ENCODE measurements at places on chromosomes 4 and X.

DNA sequence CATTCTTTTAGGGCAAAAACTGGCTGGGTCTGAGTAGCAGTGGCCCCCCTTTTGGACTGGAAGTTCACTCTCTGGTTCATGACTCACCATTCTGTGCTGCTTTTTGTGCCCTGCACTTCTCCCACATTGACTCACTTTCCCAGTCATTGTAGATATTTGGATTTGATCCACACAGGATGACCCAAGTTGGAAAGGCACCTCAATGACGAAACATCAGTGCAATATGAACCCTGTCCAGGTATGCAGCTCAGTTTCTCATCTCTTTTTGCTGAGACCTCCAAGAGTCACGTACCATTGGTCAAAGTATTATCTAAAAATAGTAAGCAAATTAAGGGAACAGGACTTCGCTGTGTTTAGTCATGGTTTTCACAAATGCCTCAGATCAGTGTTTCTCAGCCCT, 92.7 kb downstream of the CBLL2 start:
- no peak for DNase-seq

- DNase-seq, result no peak
These were observed 1522.9 kb downstream of the PCDH18 start for GRCh38 chr4:136009258-136009832.

GRCh38 chr4:3074846-3075651, 568 bp downstream of the HTT start:
- DNase-seq, result peak; percentile 85

- no peak for DNase-seq
These were observed 489.4 kb upstream of the MAGEB18 start for GRCh38 chrX:25648790-25649189.

DNA sequence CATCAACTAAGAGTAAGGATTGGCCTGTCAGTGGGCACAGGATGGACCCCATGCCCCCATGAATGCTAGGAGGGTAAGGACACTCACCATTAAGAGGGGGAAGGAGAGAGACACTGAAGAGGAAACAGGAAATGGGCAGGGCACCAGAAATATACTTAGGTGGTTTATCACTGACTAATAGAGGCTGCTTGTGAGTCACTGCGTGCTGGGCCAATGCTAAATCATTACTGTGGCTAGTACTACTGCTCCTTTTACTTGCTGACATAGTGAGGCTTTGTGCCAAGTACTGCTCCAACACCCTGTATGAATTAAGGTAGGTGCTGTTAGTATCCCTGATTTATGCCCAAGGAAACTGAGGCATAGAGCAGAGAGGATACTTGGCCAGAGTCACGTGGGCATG, 130.4 kb upstream of the FRMPD4 start:
- DNase-seq, result no peak

DNA sequence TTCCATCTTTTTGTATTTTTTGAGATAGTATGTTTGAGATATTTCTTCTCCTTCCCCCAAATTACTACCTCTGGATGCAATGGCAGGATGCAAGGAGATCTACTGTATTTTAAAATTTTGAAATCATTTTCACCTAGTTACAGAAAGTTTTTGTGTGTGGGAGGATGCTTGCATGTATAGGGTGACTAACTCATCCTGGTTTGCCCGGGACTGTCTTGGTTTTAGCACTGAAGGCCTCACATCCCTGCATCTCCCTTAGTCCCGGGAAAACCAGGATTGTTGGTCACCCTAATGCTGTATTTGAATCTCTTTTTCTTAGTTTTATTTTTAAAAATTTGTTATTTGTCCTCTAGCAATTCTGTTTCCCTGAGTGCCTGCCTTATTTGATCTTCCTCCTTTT, 12.1 kb downstream of the SUPT20HL2 start:
- no peak for DNase-seq

DNA sequence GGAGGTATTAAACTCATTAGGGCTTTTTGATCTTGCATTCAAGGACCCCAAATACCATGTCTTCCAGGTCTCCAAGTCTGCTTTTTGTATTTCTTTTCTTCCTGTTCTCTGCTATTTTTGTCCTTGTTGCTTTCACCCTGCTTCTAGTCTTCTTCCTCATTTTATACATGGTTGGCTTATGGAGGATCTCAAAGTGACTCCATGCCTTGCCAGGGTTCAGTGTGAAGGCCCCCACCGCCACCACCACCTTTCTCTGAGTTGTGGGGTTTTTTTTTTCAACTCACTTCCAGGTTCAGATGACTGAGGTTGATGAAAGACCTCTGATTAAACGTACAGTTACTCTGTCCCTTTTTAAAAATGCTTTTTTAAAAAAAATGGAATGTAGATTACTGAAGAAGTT, 96.3 kb downstream of the MAML3 start:
- DNase-seq, result no peak

DNA sequence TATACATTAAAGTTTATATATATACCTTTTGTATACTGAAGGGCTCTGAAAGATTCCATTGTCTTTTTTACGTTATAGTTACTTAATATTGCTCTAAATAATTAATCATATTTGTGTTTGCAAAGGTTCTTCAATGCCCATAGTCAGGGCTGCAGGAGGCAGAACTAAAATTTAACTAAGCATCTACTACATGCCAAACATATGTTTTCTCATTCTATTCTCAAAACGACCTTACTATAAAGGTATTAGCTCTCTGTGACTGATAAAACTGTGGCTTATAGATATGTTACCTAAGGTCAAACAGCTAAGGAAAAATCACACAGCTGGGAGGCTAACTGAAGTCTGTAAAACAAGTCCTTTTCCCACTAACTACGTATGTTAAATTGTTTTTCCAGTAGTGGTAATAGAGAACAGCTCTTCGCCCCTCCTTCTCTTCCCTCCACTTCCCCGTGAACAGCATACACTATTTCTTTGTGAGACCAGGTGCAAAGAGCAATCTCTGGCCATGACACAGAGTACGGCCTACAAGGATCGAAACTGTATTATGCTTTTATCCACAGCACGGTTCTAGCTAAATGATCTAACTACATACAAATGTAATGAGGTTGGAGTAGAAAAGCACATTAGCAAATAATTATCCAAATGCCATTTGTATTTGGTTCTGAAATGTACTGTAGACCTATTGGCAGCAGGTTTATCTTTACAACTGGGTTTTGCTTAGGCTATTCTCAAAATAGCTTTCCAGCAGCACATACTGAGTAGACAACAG, 1.7 kb downstream of the CNOT6L start:
- no peak for DNase-seq

- DNase-seq, result peak; percentile 18
These were observed 1143.9 kb downstream of the PDHA2 start for GRCh38 chr4:96983830-96984229.

DNA sequence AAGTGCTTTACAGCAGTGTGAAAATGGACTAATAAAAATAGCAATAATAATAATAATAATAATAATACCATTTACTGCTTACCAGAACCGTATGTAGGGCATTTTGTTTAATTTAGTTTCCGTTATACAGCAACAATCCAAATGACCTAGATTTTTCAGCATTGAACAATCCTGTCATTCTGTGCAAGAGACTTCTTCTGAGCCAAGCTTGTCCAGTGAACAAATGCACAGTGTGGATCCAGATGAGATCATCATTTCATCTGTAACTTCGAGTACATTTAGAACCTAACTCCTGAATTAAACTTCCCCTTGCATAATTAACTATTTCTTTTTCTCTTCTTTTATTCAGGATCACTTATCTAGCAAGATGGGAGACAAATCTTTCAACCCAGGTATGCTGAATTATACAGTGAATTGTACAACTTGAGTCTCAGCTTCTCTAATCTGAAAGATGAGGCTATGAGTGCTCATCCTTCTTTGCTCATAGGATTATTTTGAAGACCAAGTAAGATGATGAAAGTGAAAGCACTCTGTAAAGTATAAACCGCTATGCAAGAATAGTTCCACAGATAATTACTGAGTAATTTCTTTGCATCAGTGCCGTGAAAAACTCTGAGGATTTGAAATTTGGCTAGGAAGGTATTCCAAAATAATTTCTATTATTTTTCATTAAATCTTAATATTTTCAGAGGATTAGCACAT, 6.6 kb downstream of the CLNK start:
- no peak for DNase-seq

GRCh38 chrX:50815120-50815519, 1.1 kb upstream of the SHROOM4 start:
- DNase-seq, result no peak

GRCh38 chr4:15682242-15683142, 865 bp downstream of the FAM200B start:
- no peak for DNase-seq

- DNase-seq, result no peak
These were observed 15.4 kb downstream of the AFP start for GRCh38 chr4:73451404-73451803.

DNA sequence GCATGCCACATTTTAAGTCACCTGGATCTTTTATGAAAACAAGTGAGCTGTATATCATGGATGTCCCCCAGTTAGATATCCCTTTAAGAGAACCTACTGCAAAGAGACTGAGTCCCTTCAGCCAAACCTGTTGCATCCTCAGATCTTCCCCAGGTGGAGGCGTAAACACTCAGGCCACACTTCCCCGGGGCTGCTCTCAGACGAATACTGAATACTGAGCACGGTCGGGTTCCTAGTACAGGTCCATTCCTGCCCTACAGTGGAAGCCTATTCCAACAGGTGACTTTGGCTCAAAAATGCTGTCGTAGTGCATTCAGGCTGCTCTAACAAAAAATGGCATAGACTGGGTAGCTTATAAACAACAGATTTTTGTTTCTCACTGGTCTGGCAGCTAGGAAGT, 320.2 kb upstream of the CLNK start:
- DNase-seq, result no peak

- no peak for DNase-seq
These were observed 7.7 kb upstream of the ADD1 start for GRCh38 chr4:2835978-2836377.

- no peak for DNase-seq
These were observed 1.8 kb downstream of the MAD2L1 start for GRCh38 chr4:120064887-120065286.

DNA sequence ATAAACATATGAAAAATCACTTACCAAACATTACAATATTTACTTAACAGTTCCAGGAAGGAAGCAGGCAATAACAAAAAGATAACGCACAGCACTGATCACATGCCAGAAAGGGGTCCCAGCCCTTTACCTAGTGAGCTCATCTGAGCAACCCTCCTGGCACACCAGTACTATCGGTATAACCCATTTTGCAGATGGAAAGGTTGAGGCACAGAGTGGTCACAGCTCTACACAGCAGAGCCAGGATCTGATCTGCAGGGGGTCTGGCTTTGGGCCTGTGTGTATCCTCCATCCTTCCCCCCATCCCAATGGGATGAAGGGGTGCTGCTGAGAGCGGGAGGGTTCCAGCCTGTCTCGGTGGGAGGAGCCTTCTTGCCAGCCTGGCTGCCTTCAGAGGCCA, 5.0 kb downstream of the NSG1 start:
- DNase-seq, result no peak

DNA sequence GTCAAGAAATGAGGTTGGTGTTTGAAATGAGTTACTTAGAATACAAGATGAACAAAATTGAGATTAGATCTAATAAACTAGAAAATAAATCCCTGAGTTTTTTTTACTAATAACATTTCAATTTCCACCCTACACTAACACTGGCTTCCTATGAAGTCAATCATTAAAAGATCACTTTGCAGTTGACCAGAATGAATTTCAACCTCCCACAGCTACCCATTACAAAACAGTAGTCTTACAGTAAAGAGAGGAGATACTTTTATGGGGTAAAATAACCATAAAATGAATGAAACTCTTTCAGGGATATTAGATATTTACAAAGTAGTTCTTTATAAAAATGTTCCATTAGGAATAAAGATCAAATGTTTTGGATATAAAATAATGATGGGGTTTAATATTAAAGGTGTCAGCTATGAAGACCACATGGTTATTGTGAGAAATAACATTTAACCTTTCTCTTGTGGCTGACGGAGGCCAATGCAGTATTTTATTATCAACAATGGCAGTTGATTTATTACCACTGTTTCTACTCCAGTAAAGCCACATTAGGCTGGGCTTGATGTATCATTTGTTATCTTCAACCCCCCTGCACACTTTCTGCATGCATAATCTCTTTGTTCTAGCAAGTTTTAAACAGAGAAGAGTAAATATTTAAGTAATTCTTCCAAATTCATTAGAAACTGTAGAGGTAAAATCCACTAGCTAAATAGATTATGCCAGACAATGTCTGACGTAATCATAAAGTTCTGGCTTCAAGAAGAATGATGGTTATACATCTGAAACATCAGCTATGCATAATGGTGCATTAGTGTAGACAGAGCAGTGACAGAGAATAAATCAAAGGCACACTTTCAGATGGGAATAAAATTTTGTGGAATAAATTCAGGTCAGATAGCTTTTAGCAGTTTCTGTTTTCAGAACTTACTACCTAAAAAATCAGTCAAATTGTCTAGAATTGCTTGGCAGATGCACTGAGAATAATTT, 516.6 kb downstream of the PCDH18 start:
- no peak for DNase-seq

GRCh38 chrX:17913801-17914200, 52.7 kb upstream of the RAI2 start:
- DNase-seq, result no peak

DNA sequence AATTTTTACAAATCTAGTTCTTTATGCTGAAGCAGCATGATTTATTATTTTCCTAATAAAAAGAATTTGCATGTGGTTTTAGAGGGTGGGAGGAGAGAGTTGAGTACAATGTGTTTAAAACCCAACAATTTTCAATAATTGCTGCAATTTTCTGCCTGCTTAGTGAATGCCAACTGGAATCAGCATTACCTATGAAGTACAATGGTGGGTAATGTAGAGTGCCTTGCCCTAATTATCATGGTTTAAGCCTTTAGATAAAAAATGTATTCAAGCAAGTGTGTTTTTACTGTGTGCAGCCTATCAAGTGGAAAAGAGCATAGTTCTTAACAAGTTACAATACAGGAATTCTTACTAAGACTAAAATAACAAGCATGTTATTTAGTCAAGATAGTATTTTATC, 77.9 kb upstream of the ANKRD50 start:
- no peak for DNase-seq

GRCh38 chrX:72526534-72527508, 45.8 kb downstream of the HDAC8 start:
- no peak for DNase-seq

- no peak for DNase-seq
These were observed 33.6 kb upstream of the CCNG2 start for GRCh38 chr4:77123411-77123810.

DNA sequence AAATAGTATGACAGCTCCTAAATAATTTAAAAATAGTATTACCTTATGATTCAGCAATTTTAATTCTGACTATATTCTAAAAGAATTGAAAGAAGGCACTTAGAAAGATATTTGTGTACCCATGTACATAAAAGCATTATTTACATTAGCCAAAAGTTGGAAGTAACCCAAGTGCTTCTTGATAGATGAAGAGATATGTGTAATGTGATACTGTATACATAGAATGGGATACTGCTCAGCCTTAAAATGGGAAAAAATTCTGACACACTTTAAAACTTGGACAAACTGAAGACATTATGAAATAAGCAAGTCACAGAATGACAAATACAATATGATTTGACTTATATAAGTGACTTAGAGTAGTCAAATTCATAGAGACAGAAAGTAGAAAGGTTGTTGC, 112.2 kb downstream of the IDS start:
- no peak for DNase-seq

Data from femur (tissue), 1 donor.